GDM1 (cell line): ENCODE measurements at places on chromosomes 3 and 15.
A peak's percentile ranks its signal among the peaks of the same experiment; 100 is the strongest.

DNA sequence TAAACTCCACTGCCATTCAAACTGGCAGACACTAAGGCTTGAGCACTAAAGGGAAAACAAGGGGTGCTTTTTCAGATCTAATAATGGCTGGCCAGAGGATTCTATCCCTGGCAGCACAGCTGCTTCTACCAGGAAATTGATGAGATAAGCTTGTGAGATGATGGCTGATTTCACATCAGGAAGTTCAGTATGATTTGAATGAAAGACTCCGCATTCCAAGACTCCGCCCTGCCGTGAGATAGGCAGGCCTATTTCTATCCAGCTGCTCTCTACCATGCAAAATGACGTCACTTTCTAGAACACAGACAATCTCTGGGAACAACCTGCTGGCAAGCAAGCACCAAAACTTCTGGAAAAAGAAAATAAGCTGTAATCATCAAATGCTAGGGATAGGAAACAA, 171.8 kb downstream of the WDR76 start:
- no peak for DNase-seq

GRCh38 chr3:11283139-11283475, 10.9 kb downstream of the ATG7 start:
- DNase-seq: no peak

DNA sequence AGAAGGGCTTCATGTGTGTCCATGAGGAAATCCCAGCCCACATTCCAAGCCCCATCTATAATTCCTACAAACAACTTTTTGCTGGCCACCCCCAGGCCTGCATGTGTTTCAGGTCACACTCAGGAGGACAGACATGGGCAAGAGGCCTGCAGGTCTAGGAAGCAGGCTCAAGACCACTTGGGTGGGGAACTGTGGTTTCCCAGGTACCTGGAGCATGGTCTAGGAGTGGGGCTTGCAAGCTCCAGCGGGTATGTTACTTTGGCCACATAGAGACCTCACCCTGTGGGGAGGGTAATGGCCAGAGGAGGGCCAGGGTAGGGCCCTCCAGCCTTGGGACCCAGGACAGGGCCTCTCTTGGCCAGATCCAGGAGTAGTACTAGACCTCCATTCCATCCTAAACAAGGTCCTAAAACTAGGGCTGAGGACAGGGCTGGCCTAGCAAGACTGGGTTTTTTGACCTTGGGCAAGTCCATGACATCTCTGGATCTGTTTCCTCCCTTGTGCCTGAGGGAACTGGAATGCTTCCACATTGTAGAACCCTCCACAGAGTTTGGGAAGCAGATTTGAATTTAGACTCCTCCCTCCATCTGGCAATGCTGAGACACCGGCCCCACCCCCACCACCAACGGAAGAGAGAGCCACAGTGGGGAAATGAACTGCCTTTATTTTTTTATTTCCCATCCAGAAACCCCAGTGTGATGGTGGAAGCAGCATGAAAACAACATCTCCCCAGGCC, 22.3 kb downstream of the EAF1 start:
- no peak for DNase-seq

DNA sequence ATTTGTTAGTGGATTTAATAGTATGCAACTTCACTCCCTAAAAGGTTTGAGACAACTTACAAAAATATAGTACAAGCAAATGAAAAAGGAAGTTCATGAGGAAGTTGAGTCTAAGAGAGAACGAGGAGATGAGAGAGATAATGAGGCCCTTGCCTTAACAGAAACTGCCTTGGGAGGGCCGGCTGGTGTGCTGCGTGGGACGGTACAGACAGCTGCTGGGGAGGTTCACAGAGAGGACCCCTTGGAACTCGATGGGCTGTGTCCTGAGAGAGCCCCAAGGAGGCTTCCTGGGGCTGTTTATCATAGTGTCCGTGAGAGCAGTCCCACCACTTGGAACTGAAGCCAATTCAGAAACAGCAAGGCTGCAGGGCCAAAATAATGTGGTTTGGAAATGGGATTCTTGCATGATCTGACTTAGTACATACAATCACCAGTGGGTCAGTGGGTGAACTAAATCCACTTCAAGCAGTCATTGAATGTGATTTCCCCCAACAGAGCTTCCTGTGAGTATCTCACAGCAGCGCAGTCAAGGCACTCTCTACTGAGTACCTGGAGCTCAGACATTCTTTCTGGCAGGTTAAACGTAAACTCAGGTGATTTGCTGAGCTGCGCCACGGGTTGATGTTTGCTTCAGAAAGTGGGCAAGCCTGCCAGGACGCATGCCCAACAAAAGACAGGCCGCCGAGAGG, 90.8 kb downstream of the CRTC3 start:
- DNase-seq: peak; percentile 55

GRCh38 chr3:43160664-43161063, 54.8 kb upstream of the POMGNT2 start:
- DNase-seq: no peak

DNA sequence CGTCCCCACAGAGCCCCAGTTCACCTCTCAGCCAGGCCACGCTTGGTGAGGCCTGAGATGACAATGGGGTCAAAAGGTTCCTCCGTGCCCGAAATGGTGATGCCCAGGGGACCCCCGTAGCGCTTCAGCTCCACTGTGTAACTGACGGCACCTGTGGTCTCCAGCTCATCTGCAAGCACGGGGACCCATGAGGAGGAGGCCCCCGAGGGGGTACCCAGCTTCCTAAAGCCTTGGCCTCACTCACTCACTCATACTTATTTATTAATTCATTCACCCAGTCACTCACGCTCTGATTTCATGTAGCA, 30.4 kb downstream of the GRIP2 start:
- DNase-seq: no peak

DNA sequence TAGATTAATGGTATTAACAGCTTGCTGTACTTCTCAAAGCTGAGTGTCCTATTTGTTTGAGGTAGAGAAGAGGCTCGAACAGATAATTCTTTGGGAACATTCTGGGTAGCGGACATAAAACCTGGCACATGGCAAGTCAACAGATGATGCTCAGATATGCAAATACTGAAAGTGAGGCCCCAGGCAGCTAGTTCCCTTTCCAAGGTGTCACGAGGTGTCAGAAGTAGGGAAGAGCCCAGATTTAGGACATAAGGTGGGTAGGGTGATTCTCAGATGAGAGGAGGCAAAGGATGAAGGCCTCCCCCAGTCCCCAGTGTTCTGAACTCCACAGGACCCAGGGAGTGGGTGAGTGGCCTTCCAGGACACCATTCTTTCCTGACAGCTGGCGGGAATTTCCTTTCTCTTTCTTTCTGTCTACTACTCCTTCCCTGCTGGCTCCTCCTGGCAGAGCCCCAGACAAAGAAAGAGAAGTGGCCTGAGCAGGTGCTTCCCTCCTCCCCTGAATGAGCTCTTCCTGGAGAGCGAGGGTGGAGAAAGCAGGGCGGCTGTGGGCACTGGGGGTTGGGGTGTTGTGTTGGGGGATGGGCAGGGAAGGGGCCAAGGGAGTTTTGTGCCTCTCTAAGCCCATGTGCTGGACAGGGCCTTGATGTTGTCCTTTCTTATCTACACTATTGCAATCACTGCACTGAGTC, 87.5 kb downstream of the CORO2B start:
- DNase-seq: peak; percentile 12

DNA sequence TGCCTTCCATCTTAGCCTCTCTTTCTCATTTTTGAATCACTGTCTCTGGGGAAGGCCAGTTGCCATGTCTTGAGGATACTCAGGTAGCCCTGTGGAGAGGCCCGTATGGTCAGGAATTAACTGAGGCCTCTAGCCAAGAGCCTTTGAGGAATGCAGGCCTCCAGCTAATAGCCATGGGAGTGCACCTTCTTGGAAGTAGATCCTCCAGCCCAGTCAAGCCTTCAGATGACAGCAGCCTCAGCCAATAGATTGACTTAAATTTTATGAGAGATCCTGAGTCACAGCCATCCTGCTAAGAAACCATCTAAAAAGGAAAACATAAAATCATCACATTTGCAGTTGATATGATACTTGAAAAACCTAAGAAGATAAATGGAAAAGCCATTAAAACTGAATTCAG, 112.5 kb upstream of the BNIP2 start:
- no peak for DNase-seq

- DNase-seq: no peak
These were observed 230.7 kb downstream of the ATP8B4 start for GRCh38 chr15:49888323-49888693.

DNA sequence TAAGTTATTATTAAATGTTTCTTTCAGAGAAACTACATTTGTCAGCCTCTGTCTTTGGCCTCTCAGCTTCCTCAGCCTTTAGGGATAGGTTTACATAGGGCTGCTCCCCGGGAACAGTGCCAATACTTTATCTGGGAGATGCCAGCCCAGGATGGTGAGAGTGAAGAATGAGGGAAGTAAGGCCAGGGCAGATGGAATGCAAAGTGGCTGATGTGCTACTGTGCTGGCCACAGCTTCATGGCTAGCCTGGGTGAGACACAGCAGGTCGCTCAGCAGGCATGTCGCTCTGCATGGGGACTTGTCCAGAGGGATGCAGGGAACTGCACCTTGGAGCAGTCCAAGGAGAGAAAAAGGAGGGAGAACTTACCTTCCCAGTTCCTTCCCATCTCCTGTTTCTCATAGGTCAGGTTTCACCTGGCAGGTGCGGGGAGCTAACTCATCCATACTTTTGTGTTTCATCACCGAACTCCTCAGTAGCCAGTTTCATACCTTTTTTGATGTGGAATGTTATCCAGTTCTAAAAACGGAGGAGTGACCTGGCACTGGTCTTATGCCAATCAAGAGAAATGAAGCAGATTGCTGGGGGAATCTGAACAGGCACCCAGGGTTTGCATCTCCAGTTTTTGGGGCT, 30.9 kb upstream of the C15orf39 start:
- DNase-seq: no peak

- no peak for DNase-seq
These were observed 639.4 kb upstream of the NAALADL2 start for GRCh38 chr3:174219738-174220137.

- no peak for DNase-seq
These were observed 15.8 kb upstream of the ALAS1 start for GRCh38 chr3:52182196-52182595.

GRCh38 chr3:4971838-4972237, 7.4 kb upstream of the BHLHE40 start:
- DNase-seq: no peak

GRCh38 chr15:60259469-60259868, 138.3 kb downstream of the ANXA2 start:
- no peak for DNase-seq

DNA sequence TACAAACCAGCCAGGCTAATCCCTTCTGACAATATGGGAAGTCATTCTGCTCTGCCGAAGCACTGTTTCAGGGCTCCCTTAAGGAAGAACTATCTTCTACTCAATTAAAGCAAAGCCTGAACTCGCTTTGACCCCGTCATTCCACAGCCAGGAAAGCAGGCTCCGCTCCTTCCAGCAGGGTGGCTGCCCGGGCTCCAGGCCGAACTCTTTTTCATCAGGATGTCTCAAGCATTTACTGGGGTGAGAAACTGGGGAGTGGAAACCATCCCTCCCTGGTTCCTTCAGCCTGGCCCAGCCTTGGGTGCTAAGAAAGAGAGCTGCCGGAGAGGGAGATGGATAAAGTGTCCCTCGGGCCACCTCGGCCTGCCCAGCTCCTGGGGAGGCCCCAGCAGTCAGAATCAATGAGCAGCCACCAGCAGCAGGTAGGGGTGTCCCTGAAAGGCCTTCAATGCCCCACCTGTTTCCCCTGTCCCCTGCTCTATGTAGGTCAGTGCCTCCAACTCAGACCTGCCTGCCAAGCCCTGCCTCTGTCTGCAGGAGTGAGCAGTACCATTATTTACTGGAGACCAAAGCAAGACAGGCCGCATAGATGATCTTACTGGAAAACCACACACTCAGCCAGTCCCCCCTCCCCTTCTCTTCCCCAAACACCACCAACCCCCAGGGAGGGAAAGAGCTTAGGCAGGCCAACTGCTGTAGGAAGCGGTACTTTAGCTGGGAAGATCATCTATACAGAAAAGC, 225.6 kb upstream of the TLE3 start:
- no peak for DNase-seq

DNA sequence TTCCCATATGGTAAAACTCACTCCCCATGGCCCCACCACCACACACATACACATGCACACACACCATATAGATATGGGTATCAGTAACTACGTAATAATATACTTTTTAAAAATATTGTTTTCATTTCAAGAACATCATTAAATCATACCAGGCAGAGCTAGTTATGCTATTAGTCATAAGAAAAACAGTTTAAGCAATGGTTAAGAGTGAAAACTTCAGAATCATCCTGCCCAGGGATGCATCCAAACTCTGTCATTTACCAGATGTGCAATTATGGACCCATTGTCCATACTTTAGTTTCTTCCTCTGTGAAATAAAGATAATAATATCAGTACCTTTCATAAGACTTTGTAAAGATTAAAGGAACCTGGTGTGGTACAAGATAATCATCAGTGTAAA, 608.3 kb downstream of the RBMS3 start:
- DNase-seq: no peak

- no peak for DNase-seq
These were observed 24.4 kb upstream of the TNFAIP8L3 start for GRCh38 chr15:51119120-51119519.

DNA sequence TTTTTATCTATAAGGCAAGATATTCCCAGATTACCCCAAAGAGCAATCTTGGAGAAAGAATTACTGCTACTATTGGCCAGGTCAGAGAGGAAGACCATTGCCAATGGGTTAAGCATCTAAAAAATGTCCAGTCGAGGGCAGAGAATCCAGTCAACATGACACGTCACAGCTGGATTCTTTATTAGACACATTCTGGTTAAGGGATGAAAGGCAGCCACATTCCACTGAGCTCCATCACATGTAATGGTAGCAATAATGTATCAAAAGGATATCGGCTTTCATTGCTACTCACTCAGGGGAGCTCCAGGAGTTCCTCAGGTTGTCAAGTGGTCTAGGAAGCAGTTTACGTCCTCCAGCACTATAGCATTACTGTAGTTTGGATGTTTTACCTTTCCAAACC, 421.1 kb downstream of the PLOD2 start:
- no peak for DNase-seq

DNA sequence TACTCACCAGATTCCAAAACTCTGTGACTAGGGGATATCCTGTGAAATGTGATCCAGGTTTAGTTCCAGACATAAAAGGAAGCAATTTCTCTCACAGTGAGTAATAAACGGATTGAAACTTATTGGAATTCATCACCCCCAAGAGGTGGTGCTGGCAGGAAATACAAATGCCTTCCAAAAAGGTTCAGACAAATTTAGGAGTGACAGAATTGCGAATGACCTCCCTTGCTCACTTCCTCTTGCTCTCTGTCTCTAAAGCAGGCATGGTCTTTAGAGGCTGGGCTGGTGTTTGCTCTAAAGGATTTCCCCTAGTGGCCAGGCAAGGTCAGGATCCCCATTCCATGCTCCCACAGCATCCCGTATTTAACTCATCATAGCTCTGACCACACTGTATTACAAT, 449.4 kb upstream of the PPP2R3A start:
- no peak for DNase-seq
